ENCODE measurements at places on chromosomes 2 and 18.

DNA sequence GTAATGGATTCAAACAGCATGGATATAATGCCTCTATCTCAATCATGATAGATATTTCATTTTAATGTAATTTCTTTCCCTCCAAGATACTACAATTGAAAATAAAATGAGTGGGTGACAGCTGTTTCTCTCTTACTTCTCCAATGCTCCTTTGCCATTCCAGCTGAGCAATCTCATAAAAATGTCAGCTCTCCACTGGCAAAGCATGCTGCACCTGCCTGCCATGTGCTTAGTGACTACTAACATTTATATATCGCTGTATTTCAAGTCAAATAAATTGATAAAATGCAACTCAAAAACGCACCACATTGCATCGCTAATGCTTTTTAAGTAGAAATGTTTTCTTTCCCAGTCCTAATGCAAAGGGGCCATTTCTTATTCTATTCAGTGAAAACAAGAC, 1093.9 kb downstream of the CBLN2 start:
- no peak for DNase-seq

GRCh38 chr2:45726188-45726587, 74.7 kb downstream of the PRKCE start:
- no peak for DNase-seq

DNA sequence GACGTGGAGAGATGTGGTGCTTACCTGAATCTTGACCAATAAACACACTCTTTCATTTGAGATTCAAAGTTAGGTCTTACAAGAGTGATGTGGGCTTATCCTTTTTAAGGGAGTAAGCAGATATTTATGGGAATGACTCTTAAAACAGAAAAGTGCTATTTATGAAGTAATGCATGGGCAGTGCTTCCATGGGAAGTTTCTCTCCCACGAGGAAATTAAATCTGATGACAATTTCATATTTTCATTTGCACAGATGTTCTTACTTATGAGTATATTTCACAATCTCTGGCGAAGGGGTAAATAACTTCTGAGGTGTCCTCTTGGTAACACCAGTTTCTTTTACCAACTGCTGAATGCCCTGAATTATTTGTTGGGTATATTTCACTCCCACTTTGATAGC, 21.0 kb downstream of the PNPT1 start:
- no peak for DNase-seq

DNA sequence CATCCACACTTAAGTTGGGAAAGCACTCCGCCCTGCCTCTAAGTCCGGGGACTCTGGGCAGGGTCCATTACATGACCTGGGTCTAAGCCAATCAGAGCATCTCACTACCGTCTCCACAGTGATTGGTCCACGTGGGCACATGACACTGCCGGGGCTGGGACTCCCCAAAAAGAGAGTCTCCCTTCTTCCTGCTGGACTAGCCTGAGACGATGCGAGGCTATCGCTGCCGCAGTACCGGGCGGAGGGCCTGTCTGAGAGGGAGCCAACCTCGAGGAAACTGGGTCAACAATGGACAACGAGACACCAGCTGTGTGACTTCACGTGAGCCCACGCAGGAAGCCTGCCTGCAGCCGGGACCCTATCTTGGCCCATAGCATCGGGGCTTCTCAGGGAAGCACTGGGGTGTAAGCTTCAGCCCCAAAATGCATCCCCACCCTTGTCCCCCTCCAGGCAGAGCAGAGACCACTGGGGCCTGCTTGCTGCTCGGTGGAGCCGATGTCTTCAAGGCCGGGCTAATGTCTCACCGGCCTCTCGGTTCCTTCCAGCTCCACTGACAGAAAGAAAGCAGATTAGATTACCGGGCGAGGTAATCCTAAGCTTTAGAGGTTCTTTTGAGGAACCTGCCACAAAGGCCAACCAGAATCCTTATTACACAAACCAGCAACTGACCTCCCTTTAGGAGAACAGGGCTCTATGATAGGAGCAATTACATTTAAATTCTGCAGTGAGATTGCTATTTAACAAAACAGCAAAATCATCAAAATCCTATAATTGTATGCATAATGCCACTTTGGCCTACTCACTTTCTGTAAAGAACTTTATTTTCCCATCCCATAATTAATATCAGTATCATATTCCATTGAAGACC, 21.3 kb upstream of the COPS8 start:
- DNase-seq: no peak

Data from T-helper 22 cell (primary cell).